ENCODE measurements at places on chromosomes 2 and 18.

- no peak for DNase-seq
Measured at GRCh38 chr2:223117533-223117932, 65.5 kb downstream of the KCNE4 start.

DNA sequence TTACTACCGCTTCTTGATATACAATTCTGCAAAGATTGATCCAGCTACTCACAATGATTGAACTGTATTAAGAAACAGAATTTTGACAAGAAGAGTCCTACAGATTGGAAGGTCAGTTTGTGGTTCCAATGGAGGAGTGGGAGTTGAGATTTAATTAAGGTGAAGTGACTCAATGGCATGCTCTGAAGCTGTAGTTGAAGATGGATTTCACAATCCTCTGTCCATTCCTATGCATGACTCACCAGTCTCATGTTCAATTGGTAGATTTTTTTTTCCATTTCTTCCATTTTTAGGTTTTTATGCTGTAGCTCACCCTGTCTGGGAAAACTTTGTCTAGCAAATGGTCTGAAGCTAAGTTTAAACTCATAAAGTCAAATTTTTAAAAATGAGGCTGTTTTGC lies 83.3 kb downstream of the DPP4 start:
- peak; percentile 79 for DNase-seq

- no peak for DNase-seq
Measured at GRCh38 chr2:142880279-142880678, 2.8 kb downstream of the KYNU start.

DNA sequence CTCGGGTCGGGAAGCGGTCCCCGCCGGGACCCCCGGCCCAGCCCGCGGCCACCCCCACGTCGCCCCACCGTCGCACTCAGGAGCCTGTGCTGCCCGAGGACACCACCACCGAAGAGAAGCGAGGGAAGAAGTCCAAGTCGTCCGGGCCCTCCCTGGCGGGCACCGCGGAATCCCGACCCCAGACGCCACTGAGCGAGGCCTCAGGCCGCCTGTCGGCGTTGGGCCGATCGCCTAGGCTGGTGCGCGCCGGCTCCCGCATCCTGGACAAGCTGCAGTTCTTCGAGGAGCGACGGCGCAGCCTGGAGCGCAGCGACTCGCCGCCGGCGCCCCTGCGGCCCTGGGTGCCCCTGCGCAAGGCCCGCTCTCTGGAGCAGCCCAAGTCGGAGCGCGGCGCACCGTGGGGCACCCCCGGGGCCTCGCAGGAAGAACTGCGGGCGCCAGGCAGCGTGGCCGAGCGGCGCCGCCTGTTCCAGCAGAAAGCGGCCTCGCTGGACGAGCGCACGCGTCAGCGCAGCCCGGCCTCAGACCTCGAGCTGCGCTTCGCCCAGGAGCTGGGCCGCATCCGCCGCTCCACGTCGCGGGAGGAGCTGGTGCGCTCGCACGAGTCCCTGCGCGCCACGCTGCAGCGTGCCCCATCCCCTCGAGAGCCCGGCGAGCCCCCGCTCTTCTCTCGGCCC lies 13.6 kb downstream of the SPEG start:
- no peak for DNase-seq

- DNase-seq = no peak
Measured at GRCh38 chr2:140539242-140539875, 1591.5 kb downstream of the LRP1B start.

Data from AG04450 (cell line).